Astrocyte of the spinal cord (primary cell): ENCODE measurements at places on chromosomes 4 and X.

DNA sequence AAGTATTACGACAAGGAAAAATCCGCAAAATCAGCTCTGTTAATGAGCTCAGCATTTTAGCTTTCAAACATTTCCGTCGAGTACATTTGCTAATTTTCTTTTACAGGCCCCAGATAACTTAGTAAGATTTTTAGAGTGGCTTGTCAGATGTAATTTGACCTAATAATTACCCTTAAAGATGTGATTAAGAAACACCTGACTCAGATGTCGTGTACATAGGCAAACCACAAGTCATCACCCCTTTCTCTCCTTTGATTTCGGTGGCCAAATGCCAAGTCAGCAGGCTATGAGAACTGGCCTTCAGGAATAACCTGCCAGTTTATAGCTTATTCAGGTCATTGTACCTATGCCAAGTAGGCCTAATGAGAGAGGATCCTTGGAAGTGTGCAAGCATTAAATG is 369.6 kb downstream of the PCDH7 start:
- DNase-seq = peak; percentile 48

GRCh38 chr4:99381588-99382175 is 29.1 kb upstream of the ADH1C start:
- no peak for DNase-seq

DNA sequence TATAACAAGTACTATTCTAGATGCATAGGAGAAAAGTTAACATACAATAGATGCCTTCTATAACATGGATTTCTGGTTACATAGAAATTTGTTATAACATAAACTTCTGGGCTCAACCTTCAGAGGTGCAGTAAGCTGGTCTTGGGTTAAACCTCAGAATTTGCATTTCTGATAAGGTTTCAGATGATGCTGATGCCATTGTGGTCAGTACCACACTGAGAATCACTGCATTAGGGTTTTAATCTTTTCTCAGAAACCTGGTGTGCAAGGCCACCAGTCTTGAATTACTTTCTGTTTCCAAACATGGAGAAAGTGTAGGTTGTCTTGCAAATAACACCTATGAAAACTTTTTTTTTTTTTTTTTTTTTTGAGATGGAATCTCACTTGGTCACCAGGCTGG is 146.2 kb downstream of the SPOCK3 start:
- no peak for DNase-seq

DNA sequence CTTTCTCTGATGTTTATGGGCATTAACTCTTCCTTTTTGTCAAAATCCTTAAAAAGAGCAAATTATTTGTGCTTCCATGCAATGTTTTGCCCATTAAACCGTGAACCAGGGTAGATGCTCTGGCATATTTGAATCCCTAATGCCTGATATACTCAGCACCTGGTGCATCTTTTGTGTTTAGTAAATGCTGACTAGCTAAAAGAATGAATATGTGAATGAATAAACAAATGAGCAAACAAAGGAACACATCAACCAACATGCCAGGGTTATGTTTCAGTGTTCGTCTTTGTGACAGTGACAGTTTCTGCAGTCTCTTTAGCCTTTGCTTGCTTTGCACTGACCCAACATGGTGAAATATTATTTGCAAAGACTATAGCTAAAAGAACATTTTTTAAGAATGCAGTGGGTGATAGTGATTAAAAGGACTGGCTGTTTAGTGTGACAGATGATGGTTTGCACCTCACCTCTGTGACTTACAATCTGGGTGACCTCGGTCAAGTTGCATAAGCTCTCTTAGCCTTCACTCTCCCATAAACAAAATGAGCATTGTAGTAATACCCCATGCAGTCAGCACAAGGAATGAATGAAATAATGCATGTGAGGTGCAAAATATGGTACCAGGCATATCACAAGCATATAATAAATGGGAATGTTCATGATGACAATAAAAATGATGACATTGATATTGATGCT is 29.5 kb downstream of the SMPX start:
- DNase-seq = no peak

- DNase-seq = no peak
These were observed 59.5 kb downstream of the CEP135 start for GRCh38 chr4:56008206-56008605.

DNA sequence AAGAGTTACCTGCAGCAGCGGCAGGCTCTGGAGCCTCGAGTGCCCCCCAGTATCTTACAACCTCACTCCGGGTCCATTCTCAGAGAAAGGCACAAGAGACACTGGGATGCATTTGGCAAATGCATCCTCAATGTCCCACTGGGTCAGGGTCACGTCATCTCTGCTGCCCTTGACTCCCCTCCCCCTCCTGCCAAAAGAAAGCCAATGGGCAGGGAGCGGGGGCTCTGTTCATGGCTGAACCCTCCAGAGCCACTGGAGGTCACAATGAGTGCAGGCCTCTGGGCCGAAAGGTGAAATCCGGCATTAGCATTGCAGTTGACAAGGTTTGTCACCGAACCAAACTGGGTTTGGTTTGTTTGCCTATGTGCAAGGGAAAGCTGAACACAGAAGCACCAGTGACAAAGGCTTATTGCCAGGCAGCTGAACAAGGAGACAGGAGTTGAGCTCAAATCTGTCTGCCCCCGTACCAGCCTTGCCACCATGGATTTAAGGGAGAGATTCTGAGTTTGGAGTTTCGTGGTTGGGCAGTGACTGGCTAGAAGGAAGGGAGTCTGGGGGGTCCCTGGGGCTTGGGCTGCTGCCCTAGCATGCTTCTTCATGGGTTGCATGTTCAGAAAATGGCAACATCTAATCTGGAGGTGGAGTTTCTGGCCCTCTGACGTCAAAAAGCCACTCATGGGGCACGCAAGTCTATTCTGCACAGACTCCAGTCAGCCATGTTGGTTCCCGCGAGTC is 64.3 kb downstream of the HTRA3 start:
- no peak for DNase-seq

- no peak for DNase-seq
These were observed 1360.9 kb downstream of the STIM2 start for GRCh38 chr4:28221536-28221935.

DNA sequence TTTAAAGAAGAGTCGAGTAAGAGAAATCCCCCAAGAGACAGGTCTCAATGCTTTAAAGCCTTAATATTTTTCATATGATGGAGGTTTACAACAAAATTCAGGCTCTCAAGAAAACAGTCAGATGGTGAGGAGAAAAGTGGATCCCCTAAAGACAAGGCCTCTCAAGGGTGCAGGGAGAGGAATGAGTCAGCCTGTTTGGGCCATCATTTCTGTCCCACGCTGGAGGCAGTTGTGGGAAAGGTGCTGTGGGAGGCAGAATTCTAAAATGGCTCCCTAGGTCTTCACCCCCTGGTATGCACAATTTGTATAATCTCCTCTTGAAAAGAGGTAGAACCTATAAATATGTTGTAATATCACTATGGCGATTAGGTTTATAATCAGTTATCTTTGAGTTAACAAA is 4.6 kb upstream of the TIFA start:
- no peak for DNase-seq

- no peak for DNase-seq
These were observed 149.7 kb upstream of the ANKRD50 start for GRCh38 chr4:124862261-124862660.

DNA sequence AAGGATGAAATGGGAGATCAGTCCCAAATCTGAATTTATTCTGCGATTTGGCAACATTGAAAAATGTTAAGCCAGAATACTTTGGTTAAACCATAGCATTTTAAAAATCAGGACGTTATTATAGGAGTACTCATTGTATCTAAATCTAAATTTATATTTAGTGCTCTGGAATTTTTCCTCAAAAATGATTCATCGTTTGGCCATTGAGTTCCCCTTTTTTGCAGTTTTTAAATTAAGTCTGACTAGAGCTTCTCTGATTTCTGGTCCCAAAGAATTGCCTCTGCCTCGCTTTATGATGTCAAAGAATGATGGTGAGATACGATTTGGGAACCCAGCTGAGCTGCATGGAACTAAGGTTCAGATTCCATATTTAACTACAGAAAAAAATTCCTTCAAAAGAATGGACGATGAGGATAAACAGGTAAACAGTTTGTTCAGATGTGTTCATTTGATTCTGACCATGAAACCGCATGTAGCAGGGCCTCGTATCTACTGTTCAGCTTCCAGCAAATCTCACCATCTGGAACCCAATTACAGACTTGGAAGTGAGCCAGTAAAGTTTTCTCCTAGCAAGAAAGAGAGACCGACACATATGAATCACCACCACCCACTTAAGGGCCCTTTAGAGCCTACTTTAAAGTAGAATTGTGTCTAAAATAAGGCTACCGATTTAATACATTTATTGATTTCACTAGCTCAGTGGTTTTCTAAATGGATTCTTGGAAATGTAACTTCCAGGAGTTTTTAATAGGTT is 75.6 kb downstream of the REPS2 start:
- peak; percentile 72 for DNase-seq

GRCh38 chr4:169338241-169338640 is 67.5 kb upstream of the SH3RF1 start:
- no peak for DNase-seq

- DNase-seq = no peak
These were observed 72.5 kb downstream of the RGS12 start for GRCh38 chr4:3365326-3365725.

DNA sequence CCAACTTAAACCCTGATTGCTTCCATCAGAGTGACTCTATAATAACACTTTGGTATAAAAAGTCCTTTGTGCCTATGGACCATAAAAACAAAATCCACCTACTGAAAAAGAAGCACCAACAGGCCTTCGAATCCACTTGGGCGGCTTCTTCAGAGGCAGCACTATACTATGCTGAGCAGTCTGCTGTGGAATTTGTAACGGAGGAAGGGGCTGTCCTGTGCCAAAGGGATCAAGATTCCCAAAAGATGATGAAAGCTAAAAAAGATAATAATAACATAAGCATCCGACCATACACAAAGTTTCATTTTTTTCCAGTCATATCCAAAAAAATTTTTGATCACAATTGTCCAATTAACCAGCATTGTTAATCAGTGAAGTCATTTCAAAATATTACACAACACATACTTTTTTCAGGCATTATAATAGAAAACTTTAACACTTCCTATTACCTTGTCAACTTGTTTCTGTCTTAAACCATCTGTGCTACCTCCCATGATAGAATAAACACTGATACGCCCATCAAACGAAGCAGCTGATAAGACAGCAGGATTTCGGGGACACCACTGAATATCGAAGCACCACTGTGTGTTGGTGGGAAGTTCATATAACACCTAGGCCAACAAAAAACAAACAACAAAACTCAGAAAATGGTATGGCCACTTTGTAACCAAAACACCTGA is 24.1 kb downstream of the SEC31A start:
- no peak for DNase-seq

GRCh38 chrX:41145920-41146608 is 60.8 kb downstream of the USP9X start:
- DNase-seq = peak; percentile 90

- DNase-seq = no peak
These were observed 64.6 kb upstream of the ENPP6 start for GRCh38 chr4:184282251-184282713.

DNA sequence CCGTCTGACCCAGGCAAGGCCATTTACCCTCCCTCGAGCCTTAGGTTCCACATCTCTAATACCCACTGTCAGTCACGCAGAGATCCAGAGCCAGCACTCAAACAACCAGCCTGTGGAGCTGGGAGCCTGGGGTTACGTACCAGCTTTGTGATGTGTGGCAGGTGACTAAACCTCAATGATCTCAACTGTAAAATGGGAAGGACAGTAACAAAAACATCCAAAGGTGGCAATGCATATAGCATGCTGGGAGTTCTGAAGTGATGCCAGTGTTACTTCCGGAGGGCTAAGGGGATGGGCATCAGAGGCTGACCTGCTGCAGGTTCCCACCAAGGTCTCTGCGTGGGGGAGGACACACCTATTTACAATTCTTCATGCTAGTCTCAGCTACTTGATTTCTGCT is 6.0 kb downstream of the GRPEL1 start:
- no peak for DNase-seq

DNA sequence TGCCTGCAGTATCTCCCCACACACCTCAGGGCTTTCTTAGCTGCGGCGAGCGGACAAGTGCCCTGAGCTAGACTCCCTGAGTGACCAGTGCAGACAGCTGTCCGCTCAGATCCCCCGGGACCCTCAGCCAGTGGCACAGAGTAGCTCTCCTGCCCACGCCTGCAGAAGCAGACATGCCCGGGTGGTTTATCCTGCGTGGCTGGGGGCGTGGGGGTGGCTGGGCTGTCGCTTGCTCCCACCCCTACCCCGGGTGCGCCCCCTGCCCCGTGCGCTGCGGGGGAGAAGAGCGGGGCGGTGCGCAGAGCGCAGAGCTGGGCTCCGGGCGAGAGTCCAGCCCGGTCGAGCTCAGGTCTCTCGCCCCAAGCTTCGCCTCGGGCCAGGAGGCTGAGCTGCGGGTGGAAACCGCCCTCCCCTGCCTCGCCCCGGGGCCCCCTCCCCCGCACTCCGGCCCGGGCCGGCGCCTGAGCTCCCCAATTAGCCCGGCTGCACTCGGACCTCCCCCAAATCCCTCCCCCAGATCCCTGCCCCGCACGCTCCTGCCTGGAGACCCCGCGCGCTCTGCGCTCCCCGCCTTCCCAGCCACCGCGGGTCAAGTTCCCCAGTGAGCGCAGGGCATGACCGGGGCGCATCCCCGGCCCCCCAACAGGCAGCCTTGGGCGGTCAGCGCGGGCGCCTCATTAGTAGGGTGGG is 11.7 kb upstream of the SHOX start:
- DNase-seq = no peak

- DNase-seq = no peak
These were observed 54.4 kb downstream of the MRPL1 start for GRCh38 chr4:77917075-77917474.

DNA sequence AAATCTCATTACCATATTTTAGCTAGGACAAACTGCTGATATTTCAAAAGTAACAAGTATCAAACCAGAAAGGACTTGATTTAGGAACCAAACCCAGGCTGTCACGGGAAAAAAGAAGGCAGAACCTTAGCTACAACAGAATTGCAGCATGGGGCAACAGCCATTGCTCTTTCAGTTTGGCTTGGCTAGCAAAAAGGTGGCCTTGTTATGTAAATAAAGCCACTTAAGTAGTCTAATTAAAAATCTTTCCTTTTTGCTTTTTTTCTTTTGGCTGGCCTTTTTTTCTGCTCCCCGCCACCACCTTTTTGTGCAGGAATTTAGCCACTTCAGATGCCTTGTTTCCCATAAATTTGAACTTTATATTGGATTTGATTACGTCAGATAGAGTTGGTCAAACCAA is 235.9 kb downstream of the CPXCR1 start:
- no peak for DNase-seq

DNA sequence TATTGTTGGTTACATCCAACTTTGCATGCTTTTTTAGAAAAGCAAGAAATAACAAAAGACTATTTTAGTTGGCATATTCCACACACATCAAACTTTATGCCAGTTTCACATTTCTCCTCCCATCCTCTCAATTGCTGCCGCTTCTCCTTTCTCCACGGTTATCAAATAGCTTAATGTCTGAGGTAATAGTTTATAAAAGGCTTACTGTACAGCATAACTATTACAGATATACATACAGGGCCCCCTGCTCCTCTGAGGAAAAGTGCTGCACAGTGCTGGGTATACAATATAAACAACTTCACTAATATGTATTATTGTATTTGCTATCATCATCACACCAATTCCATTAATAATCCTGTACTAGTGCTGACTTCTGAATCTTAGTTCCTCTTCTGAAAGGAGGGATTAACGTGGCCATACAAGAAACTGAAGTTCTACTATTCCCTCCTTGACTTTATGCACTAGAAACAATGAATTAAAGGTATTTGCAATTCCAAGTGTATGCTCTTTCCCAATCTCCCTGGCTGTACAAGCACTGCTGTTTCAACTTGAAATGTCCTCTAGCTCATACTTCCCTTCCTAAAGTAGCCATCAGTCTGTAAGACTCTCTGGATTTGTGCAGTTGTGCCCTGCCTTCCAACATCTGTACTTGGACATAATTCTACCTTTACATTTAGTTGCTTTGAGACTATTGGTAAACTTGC is 2.5 kb downstream of the CCNI start:
- DNase-seq = no peak

- DNase-seq = no peak
These were observed 58.3 kb downstream of the LEF1 start for GRCh38 chr4:108110450-108110849.
